Astrocyte (in vitro differentiated cells and primary cell): ENCODE measurements at places on chromosomes 6 and 20. TPM values are rescaled to one million over a fixed set of nuclear protein-coding genes. Genes with fewer than 3 reads are reported as not detected.

DNA sequence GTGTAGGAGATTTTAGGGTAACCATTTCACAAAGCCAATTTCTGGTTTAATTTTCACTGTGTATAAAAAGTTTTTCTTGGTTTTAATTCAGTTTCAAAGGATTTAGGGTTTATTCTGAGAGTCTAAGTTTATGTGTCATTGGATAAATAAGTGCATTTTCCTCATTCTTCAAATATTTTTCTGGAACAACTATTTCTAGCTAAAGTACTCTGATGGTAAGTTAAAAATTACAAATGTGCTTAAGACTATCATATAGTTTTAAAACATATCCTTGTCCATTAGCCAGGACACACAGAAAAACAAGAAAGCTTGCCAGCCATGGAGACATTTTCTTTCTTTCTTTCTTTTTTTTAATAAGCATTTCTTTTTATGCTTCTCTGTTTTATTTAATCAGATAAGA lies 333.0 kb downstream of the RFPL4B start:
- no peak overlapping the region for H3K4me3 ChIP-seq
- no peaks in the 10 kb centered on the region for H3K27me3 ChIP-seq
- DNase-seq: no peak
- no peak overlapping the region for H3K27ac ChIP-seq

CCN6 gene
- not detected in 2 replicates for total RNA-seq

GRCh38 chr6:143746202-143747119 lies 68.7 kb downstream of the PHACTR2 start:
- no peaks in the 10 kb centered on the region for H3K27me3 ChIP-seq
- H3K4me1 ChIP-seq: peaks cover 36% of the 10 kb centered on the region
- peak overlapping the region; percentile 52 for H3K27ac ChIP-seq
- no peaks in the 10 kb centered on the region for H3K36me3 ChIP-seq
- peak overlapping the region; percentile 40 for H3K4me3 ChIP-seq

CTCFL gene
- total RNA-seq: not detected in 2 replicates

GRCh38 chr6:88914895-88915598 lies 48.4 kb downstream of the RNGTT start:
- H3K27me3 ChIP-seq: no peaks in the 10 kb centered on the region
- no peaks in the 10 kb centered on the region for H3K36me3 ChIP-seq
- peak; percentile 27 for DNase-seq
- no peak overlapping the region for H3K4me3 ChIP-seq
- H3K27ac ChIP-seq: no peak overlapping the region
- peaks cover 3% of the 10 kb centered on the region for H3K4me1 ChIP-seq

DNA sequence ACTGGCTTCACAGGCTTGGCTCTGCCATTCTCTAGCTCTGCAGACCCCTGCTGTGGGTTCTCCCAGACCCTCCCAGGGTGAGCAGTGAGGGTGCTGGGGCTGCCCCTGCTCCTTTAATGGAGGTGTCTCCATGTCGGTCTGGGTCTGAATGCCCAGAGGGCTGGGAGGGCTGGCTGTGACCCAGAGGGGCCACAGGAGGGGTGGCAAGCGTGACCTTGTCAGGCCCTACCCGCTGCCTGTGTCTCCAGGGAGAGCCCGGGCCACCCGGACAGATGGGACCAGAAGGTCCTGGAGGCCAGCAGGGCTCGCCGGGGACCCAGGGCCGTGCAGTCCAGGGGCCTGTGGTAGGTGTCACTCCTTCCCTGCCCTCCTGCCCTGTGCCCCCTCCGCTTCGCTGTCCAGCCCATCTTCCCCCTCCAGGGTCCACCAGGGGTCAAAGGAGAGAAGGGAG lies 32.1 kb downstream of the COL20A1 start:
- H3K36me3 ChIP-seq: no peaks in the 10 kb centered on the region
- no peak overlapping the region for H3K27ac ChIP-seq
- peaks cover 19% of the 10 kb centered on the region for H3K27me3 ChIP-seq
- no peak overlapping the region for H3K4me3 ChIP-seq

- no peaks in the 10 kb centered on the region for H3K27me3 ChIP-seq
- H3K36me3 ChIP-seq: no peaks in the 10 kb centered on the region
- no peak overlapping the region for H3K4me3 ChIP-seq
- no peak for DNase-seq
- H3K27ac ChIP-seq: no peak overlapping the region
- H3K4me1 ChIP-seq: no peaks in the 10 kb centered on the region
Observed at GRCh38 chr6:64713175-64713574, 993.9 kb downstream of the EYS start.

PPP1R10 gene
- 64.6 and 69.1 TPM in 2 replicates for total RNA-seq

DNA sequence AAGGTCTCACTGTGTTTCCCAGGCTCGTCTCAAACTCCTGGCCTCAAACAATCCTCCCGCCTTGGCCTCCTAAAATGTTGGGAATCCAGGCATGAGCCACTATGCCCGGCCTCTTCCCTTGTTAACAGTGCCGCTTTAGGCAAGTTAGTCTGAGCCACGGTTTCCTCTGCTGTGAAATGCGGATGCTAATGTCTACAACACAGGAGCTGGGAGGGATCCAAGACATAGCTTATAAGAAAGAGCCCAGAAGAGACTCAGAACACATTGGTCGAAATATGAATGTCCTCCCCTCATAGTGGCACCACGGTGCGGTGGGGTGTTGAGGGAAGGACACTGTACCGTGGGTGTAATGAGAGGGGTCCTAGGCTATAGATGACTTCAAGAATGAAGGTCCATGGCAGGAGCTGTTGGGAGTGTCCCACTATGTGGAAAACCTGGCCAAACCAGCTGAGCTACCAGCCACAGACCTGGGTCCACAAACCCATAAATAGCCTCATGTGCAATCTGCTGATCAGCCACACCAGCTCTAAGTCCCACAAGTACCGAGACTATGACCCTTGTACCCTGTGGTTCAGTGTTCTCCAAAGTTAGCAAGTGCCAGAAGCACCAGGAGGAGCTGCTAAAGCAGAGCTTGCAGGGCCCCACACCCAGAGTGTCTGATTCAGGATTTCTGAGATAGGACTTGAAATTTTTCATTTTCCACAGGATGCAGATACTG lies 57.8 kb upstream of the ZFAND3 start:
- no peaks in the 10 kb centered on the region for H3K4me1 ChIP-seq
- no peak for DNase-seq
- H3K27ac ChIP-seq: no peak overlapping the region
- H3K27me3 ChIP-seq: peaks cover 4% of the 10 kb centered on the region
- H3K36me3 ChIP-seq: no peaks in the 10 kb centered on the region
- H3K4me3 ChIP-seq: no peak overlapping the region

DNA sequence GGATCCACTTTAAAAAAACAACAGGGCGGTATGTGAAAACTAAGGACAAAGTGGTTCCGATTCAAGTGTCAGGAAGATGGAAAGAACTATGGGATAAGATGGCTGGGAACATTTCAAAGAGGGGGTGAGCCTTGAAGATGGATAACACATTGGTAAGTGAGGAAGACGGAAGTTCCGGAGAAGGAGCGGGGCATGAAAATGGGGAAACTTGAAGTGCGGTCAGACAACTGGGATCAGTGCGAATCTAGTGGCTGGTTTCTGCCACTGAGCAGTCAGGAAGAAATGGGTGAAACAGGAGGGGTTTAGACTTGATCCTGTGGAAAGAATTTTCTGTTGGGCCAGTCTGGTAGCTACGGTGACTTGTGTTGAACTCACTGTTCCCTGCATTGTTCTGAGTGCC lies 1.2 kb downstream of the NAA20 start:
- H3K4me3 ChIP-seq: peak overlapping the region; percentile 89
- peaks cover 6% of the 10 kb centered on the region for H3K36me3 ChIP-seq
- no peaks in the 10 kb centered on the region for H3K27me3 ChIP-seq
- peaks cover 7% of the 10 kb centered on the region for H3K4me1 ChIP-seq
- no peak for DNase-seq

DNA sequence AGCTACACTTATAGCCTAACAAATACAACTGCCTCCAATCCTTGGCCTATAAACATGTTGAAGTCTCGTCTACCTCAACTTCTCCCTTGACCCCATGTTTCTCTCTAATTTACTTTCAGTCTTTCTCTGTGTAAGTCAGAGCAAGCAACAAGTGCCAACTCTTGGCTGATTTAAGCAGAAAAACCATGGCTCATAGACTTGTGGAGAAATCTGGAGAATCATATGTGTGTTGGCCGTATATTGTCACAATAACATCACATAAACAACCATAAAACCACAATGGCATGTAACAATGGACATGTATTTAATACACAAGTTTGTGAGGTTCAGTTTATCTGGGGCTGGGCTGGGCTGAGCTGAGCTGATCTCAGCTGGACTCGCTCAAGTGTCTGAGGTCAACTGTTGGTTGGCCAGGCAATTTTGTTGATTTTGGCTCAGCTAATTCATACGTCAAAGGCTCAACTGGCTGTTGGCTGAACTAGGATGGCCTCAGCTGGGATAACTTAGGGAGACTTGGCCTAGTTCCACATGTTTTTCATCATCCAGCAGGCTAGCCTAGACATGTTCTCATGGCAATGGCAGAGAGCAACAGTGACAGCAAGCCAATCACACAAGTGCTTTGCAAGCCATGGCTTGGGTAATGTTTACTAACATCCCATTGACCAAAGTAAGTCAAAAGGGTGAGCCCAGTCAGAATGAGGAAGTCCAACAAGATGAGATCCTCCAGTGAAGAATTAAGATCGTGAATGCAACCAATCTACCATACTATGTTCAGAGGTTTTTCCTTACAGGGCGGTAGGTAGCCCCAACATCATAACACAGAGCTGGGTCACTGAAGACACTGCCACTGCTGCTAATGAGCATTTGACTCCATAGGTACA lies 12.9 kb upstream of the TBC1D22B start:
- H3K4me3 ChIP-seq: no peak overlapping the region
- H3K27ac ChIP-seq: peak overlapping the region; percentile 100
- H3K36me3 ChIP-seq: no peaks in the 10 kb centered on the region

TMEM244 gene
- not detected in 2 replicates for total RNA-seq

HLA-DOB gene
- total RNA-seq: 0.20 and 0.79 TPM in 2 replicates

GRCh38 chr20:32742322-32743236 lies 688 bp downstream of the COMMD7 start:
- no peaks in the 10 kb centered on the region for H3K36me3 ChIP-seq
- peak overlapping the region; percentile 83 for H3K4me3 ChIP-seq
- no peak for DNase-seq
- H3K27ac ChIP-seq: peak overlapping the region; percentile 75
- peaks cover 31% of the 10 kb centered on the region for H3K4me1 ChIP-seq

- no peak overlapping the region for H3K4me3 ChIP-seq
- no peaks in the 10 kb centered on the region for H3K36me3 ChIP-seq
- DNase-seq: peak; percentile 31
Observed at GRCh38 chr20:38635721-38636288, 34.2 kb downstream of the ARHGAP40 start.

SLC22A3 gene
- total RNA-seq: 0.57 and 0.89 TPM in 2 replicates

GRCh38 chr20:5400164-5400762 lies 83.5 kb upstream of the PROKR2 start:
- H3K36me3 ChIP-seq: no peaks in the 10 kb centered on the region
- DNase-seq: peak; percentile 2
- H3K4me1 ChIP-seq: no peaks in the 10 kb centered on the region
- no peak overlapping the region for H3K27ac ChIP-seq

TFAP2A gene
- total RNA-seq: 2.1 and 6.6 TPM in 2 replicates

GRCh38 chr20:43537921-43538877 lies 20.6 kb upstream of the SGK2 start:
- peak; percentile 27 for DNase-seq
- no peak overlapping the region for H3K4me3 ChIP-seq
- no peak overlapping the region for H3K27ac ChIP-seq
- H3K4me1 ChIP-seq: no peaks in the 10 kb centered on the region
- no peaks in the 10 kb centered on the region for H3K27me3 ChIP-seq

MED20 gene
- 27.1 and 28.9 TPM in 2 replicates for total RNA-seq

GRCh38 chr20:50098259-50098658 lies 14.7 kb downstream of the UBE2V1 start:
- DNase-seq: no peak
- H3K4me3 ChIP-seq: no peak overlapping the region
- H3K27ac ChIP-seq: no peak overlapping the region
- no peaks in the 10 kb centered on the region for H3K27me3 ChIP-seq

DNA sequence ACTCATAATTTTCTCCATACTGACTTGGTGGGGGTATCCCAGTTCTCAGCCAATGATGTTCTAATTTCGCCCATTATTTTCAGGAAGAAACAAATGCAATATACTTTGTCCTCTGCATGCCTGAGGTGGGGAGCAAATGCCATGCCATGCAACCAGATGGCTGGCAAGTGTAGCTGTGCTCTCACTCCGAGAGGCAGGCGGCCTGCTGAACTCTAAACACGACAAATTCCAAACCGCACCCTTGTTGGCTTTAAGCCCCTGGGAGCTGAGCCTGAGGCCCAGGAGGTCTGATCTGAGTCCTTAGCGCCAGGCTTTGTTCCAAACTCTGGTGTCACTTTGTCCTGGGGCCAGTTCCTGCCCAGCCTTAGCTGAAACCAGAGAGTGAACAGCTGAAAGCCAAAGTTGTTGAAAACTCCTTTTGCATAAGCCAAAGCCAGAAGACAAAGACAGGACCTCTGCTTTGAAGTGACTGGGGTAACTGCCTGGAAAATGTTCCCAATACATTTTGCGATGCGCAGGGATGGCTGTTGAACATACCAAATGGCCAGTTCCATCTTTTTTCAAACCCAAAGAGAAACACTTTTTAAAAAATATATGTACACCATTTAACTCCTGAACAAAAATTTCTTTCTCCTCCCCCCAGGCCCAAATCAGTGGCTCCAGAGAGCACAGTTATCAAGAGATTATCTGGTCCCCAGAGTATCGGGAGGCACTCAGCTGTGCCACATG lies 46.2 kb downstream of the TTI1 start:
- H3K36me3 ChIP-seq: no peaks in the 10 kb centered on the region
- H3K27ac ChIP-seq: no peak overlapping the region
- H3K4me1 ChIP-seq: peaks cover 34% of the 10 kb centered on the region
- peak; percentile 30 for DNase-seq

- peak; percentile 52 for DNase-seq
- H3K4me1 ChIP-seq: no peaks in the 10 kb centered on the region
- no peak overlapping the region for H3K27ac ChIP-seq
Observed at GRCh38 chr6:27251606-27252251, 4.2 kb downstream of the PRSS16 start.

DNA sequence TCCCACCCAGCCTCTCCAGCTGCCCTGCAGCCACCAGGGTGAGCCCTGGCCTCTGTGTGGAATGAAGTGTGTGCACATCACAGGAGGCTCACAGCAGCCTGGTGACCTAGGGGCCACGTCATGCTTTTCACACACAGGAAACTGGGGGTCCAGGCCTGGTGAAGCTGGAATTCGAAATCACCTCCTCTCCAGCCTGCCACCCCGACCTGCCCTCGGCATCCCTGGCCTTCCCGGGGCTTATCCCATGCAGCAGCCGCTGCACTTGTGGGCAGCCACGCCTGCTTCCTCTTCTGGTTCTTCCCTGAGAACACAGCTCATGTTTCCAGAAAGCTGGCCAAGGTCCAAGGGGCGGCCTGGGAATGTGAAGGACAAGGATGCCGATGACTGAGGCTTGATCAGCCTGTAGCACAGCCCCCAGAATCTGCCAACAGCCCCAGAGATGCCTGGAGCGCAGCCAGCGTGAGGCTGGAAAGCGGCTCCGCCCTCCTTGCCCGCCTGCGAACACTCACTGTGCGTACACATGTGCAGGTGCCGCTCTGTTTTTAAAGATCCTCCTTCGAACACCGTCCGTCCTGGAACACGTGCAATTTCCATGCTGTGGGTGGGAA lies 4.2 kb upstream of the NTSR1 start:
- no peaks in the 10 kb centered on the region for H3K36me3 ChIP-seq
- peaks cover 13% of the 10 kb centered on the region for H3K27me3 ChIP-seq
- H3K4me3 ChIP-seq: no peak overlapping the region
- peaks cover 23% of the 10 kb centered on the region for H3K4me1 ChIP-seq
- peak; percentile 86 for DNase-seq
- peak overlapping the region; percentile 66 for H3K27ac ChIP-seq
